ENCODE measurements at places on chromosomes 2 and 18. TPM values are rescaled to one million over a fixed set of nuclear protein-coding genes. Genes with fewer than 3 reads are reported as not detected.

The CAVIN2 gene
- 2.8 TPM for total RNA-seq

The NAT8 gene
- total RNA-seq = not detected

The FSIP2 gene
- total RNA-seq = 0.86 TPM

The XDH gene
- 2.2 TPM for total RNA-seq

The PROM2 gene
- total RNA-seq = 1.2 TPM

The PELI1 gene
- 23.8 TPM for total RNA-seq

The ITGB6 gene
- 7.6 TPM for total RNA-seq

The EML6 gene
- total RNA-seq = 0.23 TPM

The MAP2 gene
- 15.9 TPM for total RNA-seq

The PID1 gene
- 13.6 TPM for total RNA-seq

The TSPYL6 gene
- not detected for total RNA-seq

The REG3G gene
- total RNA-seq = not detected

The LRP1B gene
- total RNA-seq = 2.5 TPM

The RFTN2 gene
- total RNA-seq = 8.1 TPM

The ATOH8 gene
- 1.9 TPM for total RNA-seq

The REG1A gene
- not detected for total RNA-seq

The PIEZO2 gene
- total RNA-seq = 5.3 TPM

The C2orf76 gene
- 9.2 TPM for total RNA-seq

The RIT2 gene
- not detected for total RNA-seq

The SPAG16 gene
- total RNA-seq = 14.6 TPM

The DCC gene
- 2.0 TPM for total RNA-seq

The C2orf69 gene
- 7.9 TPM for total RNA-seq

The CLEC4F gene
- not detected for total RNA-seq

The MERTK gene
- 5.1 TPM for total RNA-seq

The NHEJ1 gene
- total RNA-seq = 10.8 TPM

The NPHP1 gene
- 3.3 TPM for total RNA-seq

The ST6GAL2 gene
- 120 TPM for total RNA-seq

The NAGK gene
- total RNA-seq = 135 TPM

The C2orf78 gene
- total RNA-seq = not detected

The TMEM37 gene
- total RNA-seq = 3.3 TPM

The C1GALT1C1L gene
- total RNA-seq = not detected

The HAAO gene
- total RNA-seq = 1.3 TPM

The VWA3B gene
- total RNA-seq = not detected

The TUBB8B gene
- total RNA-seq = not detected

The MEP1B gene
- not detected for total RNA-seq

The BBS5 gene
- total RNA-seq = 3.9 TPM

The NTSR2 gene
- total RNA-seq = not detected

The NCKAP5 gene
- 2.7 TPM for total RNA-seq

The IFT172 gene
- 15.4 TPM for total RNA-seq

The ADRA2B gene
- total RNA-seq = not detected

The LOXHD1 gene
- not detected for total RNA-seq

The POU3F3 gene
- 0.09 TPM for total RNA-seq

The IL36G gene
- not detected for total RNA-seq

The HNMT gene
- 15.3 TPM for total RNA-seq

The PTH2R gene
- not detected for total RNA-seq

The BOLL gene
- not detected for total RNA-seq

The GNAL gene
- 3.6 TPM for total RNA-seq
